ENCODE measurements at places on chromosomes 11 and 22.

DNA sequence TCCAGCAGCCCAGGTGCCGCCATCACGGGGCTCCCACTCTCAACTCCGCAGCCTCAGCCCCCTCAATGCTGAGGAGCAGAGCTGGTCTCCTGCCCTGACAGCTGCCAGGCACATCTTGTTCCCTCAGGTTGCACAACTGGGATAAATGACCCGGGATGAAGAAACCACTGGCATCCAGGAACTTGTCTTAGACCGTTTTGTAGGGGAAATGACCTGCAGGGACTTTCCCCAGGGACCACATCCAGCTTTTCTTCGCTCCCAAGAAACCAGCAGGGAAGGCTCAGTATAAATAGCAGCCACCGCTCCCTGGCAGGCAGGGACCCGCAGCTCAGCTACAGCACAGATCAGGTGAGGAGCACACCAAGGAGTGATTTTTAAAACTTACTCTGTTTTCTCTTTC, at the start of gene SAA1:
Gene SAA1 (plus strand): TSS at position 316 of the 400 bp plus-strand sequence. CDS start 624 bp downstream, outside the sequence.
- no peak for DNase-seq

DNA sequence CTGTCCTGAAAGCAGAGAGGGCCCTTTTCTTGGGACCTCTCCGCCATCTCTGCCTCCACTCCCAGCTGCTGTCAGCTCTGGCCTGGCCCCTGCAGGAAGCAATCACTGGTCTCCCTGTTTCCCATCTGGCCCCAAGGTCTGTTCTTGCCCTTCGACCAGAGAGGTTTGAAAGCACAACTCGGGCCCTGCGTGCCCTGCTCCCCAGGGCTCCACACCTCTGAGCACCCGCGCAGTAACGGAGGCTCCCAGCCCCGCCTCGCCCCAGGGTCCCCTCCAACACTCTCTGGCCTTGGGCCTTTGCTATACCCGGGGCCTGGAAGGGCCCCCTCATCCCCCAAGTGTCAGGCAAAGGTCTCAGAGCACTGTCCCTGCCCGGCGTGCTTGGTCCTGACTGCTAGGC, 7.8 kb upstream of the CD81 start:
- no peak for DNase-seq

DNA sequence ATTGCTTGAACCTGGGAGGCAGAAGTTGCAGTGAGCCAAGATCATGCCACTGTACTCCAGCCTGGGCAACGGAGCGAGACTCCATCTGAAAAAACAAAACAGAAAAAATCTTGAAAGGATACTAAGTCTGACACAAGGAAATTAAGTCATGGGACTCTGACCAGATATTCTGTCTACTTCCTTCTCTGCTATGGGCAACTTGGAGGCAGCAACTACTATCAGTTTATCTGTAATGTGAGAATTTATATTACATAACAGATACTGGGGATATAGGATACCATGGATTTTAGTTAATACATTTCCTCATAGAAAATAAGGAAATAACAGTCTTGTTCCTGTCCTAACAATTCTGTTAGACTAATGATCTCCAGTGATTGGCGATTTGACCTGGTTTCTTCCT, 1.6 kb upstream of the SGSM3 start:
- DNase-seq = no peak

DNA sequence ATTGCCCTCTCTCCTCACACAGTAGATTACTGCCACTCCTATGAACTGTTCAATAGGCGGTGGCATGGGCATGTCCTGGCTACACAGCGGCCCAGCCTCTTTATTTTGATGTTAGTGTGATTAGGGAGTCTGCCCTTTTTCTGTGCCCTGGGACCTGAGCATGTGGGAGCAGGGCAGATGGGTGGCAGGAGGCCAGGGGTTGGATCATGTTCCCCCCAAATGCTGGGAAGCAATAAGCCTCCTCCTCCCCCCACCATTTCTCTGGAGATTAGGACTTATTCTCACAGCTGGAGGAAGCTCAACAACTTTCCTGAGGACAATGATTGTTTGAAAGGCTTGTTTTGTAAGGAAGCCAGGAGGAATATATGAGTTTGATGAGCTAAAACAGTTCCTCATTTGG, 848 bp downstream of the HEPN1 start:
- no peak for DNase-seq

DNA sequence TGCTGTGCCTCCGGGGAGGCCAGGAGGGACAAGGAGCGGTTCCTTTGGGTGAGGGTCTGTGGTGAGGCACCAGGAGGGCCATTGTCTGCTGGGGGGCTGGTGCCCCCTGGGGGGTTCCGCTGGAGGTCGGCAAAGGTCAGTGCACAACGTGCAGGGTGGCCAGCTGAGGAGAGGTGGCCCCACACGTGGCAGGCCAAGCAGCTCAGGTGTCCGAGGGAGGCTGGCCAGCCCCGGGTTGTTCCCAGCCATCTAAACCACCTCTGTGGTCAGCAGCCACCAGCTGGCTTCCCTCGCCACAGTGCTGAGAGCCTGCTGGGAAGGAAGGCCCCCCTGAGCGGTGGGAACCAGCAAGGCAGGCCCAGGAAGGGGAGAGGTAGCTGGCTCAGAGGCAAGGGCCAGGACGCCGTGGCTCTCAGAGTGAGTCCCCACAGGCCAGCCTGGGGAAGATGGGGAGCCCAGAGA, 4.2 kb downstream of the TSSC4 start:
- DNase-seq = no peak

All from WERI-Rb-1 (cell line).